ENCODE measurements at places on chromosomes 12 and 14. TPM values are rescaled to one million over a fixed set of nuclear protein-coding genes. Genes with fewer than 3 reads are reported as not detected.

DNA sequence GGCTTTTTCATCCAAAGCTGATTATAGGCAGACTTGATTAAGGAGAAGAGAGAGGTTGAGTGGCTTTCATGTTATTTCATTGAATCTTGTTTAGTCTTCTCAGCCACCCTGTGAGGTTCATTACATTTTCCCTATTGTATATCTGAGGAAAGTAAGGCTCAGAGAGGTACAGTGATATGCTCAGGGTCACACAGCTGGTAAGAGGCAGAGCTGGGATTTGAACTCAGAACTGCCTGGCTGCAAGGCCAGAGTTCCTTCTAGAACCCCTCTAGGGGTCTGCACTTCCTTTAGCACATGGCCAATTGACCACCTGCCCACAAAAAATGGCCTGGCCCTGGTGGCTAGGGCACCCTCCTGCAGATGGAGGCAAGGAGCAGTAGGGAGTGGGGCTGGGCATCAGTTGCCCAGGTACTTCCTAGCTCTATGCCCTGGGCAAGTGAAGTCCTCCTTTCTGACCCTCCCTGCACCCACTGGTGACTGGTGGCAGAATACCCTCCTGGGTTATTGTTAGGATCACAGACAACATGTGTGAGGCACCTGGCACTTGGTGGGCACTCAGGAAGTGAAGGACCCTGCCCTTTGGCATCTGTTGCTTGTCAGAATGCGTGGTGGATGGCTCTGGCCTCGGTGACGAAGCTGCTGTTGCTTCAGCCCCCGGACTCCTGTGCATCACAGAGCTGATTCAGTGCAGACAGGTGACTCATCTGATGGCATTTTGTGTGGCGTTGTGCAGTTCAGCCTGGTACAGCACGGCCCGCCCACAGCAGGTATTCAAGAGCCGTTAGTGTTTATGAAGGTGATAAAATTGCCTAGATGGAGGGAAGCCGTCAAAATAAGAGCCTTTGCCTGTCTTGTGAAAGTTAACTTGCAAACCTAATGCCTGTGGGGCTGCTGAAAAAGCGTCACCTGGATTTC, 115.8 kb downstream of the SLC25A47 start:
- no peak for DNase-seq

DNA sequence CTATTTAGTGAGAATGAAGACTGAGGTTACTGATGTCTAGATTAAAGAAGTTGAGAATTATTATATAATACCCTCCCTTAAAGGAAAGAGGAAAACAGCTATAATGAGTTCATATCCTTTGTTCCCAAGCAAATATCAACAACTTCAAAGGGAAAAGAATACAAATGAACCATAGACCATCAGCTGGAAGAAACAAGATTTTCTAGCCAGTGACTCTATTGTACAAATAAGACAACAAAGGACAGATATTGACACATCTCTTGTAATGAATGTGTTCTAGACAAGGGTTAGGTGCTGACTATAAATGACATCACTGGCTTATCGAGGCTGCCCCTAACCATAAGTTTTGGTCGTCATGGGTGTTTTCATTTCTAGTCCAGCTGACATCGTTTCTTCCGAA, 48.2 kb downstream of the SLC38A4 start:
- DNase-seq, result no peak

GRCh38 chr14:38554026-38554425, 298.1 kb upstream of the CLEC14A start:
- DNase-seq, result no peak

DNA sequence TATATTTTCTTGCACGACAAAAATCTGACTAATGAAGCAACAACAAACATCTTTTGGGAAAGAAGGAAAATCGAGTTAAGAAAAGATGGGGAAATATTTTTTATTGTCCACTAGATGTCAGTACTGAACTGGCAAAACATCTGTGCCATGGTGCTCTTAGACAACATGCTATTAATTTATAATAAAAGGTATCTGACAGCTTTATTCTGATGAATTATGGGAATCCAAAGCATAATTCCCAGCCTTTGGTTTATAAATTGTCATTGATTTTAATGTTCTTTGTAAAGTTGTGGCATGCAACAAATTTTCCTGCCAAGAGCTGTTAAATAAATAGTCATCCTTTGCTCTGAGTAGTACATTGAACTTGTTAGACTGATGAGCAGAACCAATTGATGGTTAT, 231.2 kb downstream of the ETNK1 start:
- peak; percentile 24 for DNase-seq

DNA sequence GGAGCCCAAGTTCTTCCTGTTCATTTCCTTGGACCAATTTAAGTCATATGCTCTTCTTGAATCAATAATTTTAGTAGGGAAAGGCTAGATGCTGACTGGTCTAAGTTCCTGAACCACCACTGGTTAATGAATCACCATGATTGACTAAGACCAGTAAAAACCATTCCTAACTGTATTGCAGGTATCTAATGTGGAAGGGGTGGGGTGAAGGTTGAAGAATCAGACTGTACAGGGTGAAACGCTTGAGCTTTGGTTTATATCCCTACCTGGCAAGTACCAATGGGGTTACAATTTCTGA, 100.1 kb downstream of the DYRK2 start:
- no peak for DNase-seq

GRCh38 chr12:49750027-49750995, 9.0 kb downstream of the TMBIM6 start:
- DNase-seq, result peak; percentile 14

GRCh38 chr12:94203181-94203546, 54.8 kb downstream of the PLXNC1 start:
- no peak for DNase-seq

GRCh38 chr12:67388331-67389138, 119.4 kb downstream of the CAND1 start:
- DNase-seq, result peak; percentile 31

- peak; percentile 70 for DNase-seq
These were observed 7.7 kb downstream of the RARG start for GRCh38 chr12:53224061-53224896.

DNA sequence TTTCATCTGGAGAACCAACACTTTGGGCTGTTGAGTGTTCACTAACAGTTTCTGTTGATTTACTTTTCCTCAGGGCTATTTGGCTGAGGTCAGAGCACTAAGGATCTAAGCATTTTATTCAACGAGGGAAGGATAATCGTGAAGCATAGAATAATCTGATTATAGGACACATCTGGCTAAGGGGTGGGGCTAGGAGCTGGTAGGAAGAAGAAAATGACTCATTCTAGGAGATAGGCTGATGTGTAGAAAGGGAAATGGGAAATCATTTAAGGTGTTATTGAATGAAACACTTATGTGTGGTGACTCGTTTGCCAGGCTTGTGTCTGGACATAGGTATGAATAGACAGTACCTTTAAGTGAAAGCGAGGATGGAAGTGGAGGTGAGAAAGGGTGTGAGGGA, 167.2 kb downstream of the ETNK1 start:
- DNase-seq, result no peak

DNA sequence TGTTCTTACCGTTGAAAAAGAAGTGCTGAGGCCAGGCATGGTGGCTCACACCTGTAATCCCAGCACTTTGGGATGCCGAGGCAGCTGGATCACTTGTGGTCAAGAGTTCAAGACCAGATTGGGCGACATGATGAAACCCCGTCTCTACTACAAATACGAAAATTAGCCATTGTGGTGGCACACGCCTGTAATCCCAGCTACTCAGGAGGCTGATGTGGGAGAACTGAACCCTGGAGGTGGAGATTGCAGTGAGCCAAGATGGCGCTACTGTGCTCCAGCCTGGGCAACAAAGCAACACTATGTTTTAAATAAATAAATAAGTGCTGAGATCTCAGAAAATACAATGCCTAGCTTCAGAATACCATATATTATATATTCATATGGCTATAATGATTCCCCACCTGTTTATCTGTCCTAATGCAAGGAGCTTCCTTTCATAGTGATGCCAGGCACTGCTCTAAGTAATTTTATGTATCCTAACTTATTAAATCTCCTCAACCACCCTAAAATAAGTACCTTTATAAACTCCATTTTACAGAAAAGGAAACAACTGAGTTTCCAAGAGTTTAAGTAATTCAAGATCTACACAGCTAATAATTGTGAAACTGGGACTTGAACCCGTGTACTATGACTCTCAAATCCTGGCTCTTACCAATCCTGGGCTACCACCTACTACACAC, 7.3 kb downstream of the PHLDA1 start:
- DNase-seq, result no peak

- DNase-seq, result no peak
These were observed 16.6 kb upstream of the KLRF1 start for GRCh38 chr12:9810671-9811070.

DCAF11 gene
- 83.8 TPM for total RNA-seq

TMEM229B gene
- total RNA-seq, result 0.12 TPM

LIN7A gene
- total RNA-seq, result 31.7 TPM

GOLT1B gene
- 85.4 TPM for total RNA-seq

FBLN5 gene
- not detected for total RNA-seq

GPN3 gene
- total RNA-seq, result 62.3 TPM

ANGEL1 gene
- total RNA-seq, result 28.7 TPM

DDN gene
- total RNA-seq, result 0.25 TPM

C3AR1 gene
- not detected for total RNA-seq

ASCL1 gene
- total RNA-seq, result not detected

Measured in neural progenitor cell (in vitro differentiated cells).